ENCODE measurements at places on chromosomes 12 and 14. TPM values are rescaled to one million over a fixed set of nuclear protein-coding genes. Genes with fewer than 3 reads are reported as not detected.

DNA sequence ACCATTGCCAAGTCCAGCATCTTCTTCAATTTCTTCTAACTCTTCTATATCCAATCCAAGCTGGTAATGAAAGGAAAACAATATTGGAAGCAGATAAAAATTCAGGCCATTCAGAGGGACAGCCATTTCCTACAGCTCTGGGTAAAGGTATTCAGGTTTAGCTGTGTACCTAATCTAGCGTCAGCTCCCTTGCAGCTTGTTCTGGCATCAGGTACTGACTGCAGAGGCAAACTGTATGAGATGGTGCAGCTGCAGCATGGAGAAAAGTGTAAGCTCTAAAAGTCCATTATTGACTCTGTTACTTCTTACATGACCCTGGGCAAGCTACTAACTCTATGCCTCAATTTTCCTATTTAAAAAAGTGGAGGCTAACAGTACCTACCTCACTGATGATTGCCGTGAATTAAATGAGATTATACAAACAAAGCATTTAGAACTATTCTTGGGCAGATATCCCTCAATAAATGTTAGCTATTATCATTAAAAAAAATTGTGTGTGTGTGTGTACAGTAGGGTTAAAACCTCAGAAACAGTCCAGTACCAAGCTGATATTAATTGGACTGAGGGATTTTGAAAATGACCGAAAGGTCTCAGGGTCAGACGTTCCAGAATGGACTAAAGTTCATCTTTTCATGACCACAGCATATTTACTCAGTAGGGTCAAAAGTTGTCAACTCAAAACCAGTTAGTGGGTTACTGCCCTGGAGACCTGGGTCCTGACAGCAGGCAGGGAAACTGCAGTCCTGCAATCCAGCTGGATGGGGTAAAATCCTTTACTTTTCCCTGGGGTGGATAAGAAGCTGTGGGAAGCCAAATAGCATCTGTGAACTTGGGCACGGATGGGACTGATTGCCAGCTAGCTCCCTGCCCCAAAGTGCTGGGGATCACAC, 8.9 kb downstream of the PYGL start:
- DNase-seq: no peak

Gene AQP2
- polyA plus RNA-seq: not detected

DNA sequence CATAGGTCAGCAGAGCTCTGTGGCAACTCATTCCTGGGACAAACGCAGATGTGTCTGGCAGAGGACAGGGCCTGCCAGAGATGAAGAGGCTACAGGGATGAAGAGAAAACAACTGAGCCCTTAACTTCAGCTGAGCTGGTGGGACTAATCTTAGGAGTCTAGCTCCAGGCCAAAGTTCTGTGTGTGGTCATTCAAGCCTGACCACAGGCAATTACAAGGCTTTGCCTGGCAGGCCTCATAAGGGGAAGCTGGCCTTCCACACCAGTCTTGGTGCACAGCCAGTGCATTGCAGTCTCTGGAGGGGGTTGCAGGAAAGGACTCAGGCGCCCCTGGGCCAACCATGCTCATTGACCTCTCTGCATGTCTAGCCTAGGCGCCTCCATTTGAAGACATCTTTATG, 127.6 kb upstream of the DAAM1 start:
- DNase-seq: no peak

GRCh38 chr12:1661553-1662335, 29.1 kb upstream of the ADIPOR2 start:
- DNase-seq: peak; percentile 93

Gene CACNA2D4
- polyA plus RNA-seq: 7.6 TPM

DNA sequence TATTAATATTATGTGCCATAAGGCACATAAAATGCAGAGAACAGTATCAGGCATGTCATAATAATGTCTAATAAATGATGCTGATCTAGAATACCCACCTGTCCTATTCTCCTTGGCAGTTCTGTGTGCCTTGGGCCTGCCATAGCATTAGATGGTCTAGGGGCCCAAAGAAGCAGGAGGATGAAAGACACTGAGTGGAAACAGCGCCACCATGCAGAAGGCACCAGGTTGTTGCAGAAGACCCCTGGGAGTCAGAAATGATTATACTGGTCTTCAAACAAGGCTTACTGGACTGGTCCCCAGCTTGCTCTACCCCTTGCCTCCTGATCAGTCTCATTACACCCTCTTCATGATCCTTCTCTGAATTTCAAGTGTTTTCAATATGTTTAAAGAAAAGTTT, 353.3 kb downstream of the GRIN2B start:
- no peak for DNase-seq

GRCh38 chr14:22602862-22603261, 4.8 kb downstream of the ABHD4 start:
- no peak for DNase-seq

DNA sequence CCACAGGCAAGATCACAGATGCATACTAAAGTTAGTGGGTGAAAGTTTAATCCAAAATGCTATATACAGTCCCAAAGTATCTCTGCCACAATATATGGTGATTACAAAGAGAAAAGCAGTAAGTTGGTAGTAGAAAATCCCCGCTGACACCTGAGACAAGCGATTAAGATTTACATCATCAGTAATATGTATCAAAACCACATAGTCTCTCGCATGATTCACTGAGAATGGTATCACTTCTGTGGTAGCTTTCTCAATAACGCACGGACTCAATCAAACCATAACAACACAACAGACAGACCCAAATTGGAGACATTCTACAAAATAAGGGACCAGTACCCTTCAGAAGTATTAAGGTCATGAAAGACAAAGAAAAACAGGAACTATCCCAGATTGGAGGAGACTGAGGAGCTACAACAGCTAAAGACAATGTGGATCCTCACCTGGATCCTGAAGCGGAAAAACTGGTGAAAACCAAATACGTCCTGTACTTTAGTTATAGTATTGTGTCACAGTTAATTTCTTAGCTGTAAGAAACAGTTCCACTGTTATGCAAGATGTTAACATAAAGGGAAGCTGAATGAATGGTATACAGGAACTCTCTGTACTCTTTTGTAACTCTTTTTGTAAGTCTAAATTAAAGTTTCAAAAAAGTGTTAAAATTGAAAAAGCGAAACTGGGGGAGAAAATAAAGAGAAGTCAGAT, 51.0 kb downstream of the SPTLC2 start:
- DNase-seq: no peak

Gene BEGAIN
- 0.26 TPM for polyA plus RNA-seq

DNA sequence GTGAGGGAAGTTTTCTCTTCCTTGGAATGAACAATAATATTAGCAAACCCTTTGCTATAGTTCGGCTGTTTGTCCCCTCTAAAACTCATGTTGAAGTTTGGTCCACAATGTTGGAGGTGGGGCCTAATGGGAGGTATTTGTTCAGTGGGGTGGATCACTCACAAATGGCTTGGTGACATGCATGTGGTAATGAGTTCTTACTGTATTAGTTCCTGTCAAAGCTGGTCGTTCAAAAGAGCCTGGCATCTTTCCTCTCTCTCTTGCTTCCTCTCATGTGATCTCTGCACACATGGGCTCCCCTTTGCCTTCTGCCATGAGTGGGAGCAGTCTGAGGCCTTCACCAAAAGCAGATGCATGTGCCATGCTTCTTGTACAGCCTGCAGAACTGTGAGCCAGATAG, 13.1 kb upstream of the PPP4R4 start:
- DNase-seq: no peak

DNA sequence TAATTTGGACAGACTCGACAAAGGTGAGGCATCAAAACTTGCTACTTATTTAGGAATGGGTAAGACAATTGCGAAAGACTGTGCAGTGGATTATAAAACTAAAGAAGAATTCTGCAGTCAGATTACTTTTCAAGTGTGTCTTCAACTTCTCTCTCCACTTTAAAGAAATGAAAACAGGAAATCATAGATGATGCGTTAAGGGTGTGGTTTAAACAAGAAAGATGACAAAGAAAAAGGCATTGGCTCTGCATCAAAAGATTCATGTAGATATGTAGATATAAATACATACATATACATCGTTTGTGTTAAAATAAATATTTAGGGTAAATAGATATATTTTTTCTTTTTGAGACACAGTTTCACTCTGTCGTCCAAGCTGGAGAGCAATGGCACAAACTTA, 74.6 kb upstream of the PARP11 start:
- no peak for DNase-seq

Gene DIO2
- polyA plus RNA-seq: not detected

- no peak for DNase-seq
Observed at GRCh38 chr12:4045786-4046494, 172.7 kb upstream of the PARP11 start.

DNA sequence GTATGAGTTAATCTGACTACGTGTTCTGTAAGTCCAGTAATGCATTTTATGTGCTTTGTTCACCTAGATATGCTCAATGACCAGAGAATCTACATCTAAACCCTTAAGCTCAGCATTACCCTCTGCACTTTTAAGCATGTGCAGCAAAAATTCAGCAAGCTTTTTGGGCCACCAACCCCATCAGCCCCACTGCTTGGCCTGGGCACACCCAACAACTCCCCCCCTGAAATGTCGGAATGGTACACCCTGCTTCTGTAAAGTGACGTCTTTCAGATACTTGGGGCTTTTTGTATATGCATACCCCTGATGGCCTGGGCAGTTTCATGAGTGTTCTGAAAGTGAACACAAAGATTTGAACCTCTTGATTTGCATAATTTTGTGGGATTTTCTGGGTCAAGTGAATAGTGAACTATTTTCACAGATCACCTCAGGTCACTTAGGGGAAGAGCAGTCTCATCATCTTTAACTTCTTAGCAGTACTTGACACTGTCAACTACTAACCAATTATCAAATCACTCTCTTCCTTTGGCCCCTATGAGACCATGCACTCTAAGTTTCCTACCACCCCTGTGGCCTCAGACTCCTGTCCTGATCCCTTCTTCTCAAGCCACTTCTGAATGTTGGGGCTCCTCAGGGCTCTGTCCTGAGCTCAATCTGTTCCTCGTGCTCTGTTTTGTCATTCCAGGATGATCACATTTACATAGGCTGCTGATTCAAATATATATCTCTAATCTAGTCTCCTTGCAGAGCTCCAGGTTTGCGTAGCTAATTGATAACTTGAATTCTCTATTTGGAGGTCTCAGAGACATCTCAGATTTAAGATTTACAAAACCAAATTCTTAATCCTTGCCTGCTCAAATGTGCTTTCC, 36.3 kb upstream of the PPM1A start:
- no peak for DNase-seq

- DNase-seq: no peak
Observed at GRCh38 chr14:66496188-66496807, 10.1 kb downstream of the CCDC196 start.

GRCh38 chr12:79267580-79267979, 403.0 kb downstream of the SYT1 start:
- no peak for DNase-seq

Gene AMDHD1
- 0.68 TPM for polyA plus RNA-seq

- DNase-seq: no peak
Observed at GRCh38 chr12:121524196-121524916, 56.5 kb downstream of the KDM2B start.

GRCh38 chr12:132147423-132148367, 3.4 kb downstream of the NOC4L start:
- no peak for DNase-seq
